Lower lobe of right lung (tissue), 2 donors: ENCODE measurements at places on chromosomes 7 and 10. TPM values are rescaled to one million over a fixed set of nuclear protein-coding genes. Genes with fewer than 3 reads are reported as not detected.
A peak's percentile ranks its signal among the peaks of the same experiment; 100 is the strongest.

- no peak for DNase-seq
Observed at GRCh38 chr7:131721660-131722059, 165.2 kb upstream of the PODXL start.

- DNase-seq: no peak
Observed at GRCh38 chr10:85614566-85614965, 752.0 kb downstream of the GRID1 start.

GRCh38 chr7:70214071-70214470 lies 615.8 kb downstream of the AUTS2 start:
- DNase-seq: no peak

DNA sequence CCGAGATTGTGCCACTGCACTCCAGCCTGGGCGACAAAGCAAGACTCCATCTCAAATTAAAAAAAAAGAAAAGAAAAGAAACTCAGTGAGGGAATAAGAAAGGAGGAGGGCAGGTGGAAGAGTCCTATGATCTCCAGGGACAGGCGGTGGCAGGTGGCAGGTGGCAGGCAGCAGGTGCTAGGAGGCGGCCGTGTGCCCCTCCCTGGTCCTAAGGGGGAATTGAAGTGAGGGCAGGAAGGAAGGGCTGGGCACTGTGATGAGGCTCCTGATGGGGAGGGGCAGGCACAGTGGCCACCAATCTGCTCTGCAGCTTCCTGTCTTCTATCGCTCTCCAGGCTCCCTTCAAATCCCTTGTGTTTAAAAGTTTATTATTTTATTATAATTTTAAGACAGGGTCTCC lies 41.2 kb upstream of the UBE3C start:
- no peak for DNase-seq

DNA sequence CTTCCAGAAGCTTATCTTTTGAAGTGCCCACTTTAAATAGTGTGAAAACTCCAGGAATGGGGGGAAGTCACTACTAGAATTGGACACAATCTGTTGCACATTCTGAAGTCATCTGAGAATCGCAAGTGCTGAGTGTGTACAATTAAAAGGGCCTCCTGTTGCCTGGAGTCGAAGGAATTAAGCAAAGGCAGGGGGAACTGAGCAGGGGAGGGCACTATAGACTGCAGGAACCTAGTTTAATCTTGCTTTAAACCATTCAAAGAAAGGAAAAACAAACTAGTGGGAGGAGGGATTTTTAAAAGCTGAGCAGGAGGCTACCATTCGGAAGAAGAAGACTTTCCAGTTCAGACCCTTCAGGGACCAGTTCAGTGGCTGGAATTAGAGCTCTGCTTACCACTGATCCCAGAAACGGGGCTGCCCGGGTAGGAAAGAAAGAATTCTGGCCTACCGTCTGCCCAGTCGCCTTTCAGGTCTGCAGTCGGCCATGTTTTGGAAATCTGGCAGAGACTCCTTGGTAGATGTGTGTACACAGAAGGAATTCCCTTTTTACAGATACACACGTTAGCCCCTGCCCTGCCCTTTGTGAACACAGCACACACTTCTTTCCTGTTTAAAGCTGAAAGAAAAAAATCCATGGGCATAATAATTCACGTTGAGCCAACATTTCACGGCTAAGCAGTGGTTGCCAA lies 610.6 kb upstream of the FOXK1 start:
- no peak for DNase-seq

DNA sequence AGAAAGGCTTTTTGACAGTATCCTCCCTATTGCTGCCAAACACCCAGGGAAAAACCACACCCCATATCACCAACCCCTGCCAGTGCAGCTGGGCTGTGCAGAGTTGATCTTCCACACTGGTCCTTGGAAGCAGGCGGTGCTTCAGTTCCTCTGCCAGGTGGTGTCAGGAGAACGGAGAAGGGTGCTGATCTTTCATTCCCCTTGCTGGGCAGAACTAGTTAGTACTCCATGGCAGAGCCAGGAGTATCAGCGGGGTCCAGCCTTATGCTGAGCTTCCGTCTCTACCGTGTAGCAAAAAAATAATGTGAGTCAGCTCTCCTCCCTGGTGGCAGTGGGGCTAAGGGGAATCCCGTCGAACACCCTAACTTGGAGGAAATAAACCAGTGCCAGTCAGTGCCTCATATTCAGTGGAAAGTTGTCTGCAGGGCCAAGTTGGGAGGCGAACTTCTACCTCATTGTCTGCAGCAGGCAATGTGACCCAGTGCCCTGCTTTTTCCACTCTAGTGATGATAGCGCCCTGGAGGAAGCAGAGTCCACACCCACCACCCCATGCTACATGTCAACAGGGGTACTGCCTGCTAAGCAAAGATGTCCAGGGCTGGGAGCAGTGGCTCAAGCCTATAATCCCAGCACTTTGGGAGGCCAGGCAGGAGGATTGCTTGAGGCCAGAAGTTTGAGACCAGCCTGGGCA lies 175.4 kb downstream of the AUTS2 start:
- no peak for DNase-seq

Gene NPFFR1
- 1.0 TPM for total RNA-seq

Gene CCDC136
- 3.0 TPM for total RNA-seq

DNA sequence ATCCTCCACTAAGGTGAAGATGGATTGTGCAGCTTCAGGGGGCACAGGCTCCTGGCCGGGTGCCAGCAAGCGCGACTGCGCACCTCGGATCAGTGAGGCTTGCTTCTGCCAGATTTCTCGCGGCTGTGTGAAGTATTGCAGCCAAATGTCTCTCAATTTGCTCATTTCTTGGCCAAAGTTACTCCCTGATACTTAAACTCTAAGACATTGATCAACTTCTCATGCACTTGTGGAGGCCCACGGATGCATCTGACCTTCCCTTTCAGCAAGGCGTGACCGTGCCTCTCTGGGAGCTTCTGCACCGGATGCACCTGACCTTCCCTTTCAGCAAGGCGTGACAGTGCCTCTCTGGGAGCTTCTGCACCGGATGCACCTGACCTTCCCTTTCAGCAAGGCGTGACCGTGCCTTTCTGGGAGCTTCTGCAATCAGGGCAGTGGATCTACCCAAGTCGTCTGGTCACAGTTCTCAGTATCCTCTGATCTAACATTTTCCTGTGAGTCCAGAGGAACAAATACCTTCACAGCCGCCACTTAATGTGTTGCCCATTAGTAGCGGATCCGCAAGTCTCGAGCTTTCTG lies 248.3 kb downstream of the ADARB2 start:
- DNase-seq: no peak

- peak; percentile 49 for DNase-seq
Observed at GRCh38 chr10:62814756-62815380, 1.3 kb downstream of the EGR2 start.
